Naive thymus-derived CD8-positive, alpha-beta T cell (primary cell): ENCODE measurements at places on chromosomes 5 and 9.

- no peak for DNase-seq
Measured at GRCh38 chr5:173202266-173202875, 32.6 kb downstream of the NKX2-5 start.

- no peak for DNase-seq
Measured at GRCh38 chr5:173020154-173020581, 36.0 kb upstream of the CREBRF start.

DNA sequence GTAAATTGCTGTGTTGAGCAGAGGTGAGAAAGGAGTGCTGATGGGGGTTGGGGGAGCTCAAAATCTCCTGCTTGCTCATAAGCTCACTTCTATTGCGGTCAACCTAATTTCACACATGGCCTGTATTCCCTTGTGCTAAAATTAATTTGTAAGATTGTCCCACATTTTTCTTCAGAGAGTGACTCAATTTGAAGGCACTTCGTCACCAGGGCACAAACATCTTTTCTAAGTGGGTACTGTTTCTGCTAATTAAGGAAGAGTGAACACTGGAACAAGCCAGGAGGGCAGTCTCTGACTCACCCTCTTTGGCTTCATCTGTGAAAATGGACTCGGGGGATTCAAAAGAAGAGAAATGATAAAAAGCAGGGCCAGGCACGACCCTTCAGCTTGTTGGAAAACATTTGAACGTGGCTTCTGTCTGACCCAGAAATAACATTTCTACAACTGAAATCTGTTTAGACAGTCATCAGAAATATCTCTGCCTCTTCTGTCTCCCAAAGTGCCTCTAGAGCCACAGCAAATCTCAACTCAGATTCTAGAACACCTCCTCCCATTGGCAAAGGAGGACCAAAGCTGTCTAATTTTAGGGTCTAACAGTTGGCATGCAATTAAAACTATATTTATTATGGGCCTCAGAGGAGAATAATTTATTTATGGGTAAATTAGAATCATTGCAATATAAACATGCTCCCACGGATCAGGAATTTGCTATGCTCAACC lies 49.8 kb downstream of the FEM1C start:
- no peak for DNase-seq

DNA sequence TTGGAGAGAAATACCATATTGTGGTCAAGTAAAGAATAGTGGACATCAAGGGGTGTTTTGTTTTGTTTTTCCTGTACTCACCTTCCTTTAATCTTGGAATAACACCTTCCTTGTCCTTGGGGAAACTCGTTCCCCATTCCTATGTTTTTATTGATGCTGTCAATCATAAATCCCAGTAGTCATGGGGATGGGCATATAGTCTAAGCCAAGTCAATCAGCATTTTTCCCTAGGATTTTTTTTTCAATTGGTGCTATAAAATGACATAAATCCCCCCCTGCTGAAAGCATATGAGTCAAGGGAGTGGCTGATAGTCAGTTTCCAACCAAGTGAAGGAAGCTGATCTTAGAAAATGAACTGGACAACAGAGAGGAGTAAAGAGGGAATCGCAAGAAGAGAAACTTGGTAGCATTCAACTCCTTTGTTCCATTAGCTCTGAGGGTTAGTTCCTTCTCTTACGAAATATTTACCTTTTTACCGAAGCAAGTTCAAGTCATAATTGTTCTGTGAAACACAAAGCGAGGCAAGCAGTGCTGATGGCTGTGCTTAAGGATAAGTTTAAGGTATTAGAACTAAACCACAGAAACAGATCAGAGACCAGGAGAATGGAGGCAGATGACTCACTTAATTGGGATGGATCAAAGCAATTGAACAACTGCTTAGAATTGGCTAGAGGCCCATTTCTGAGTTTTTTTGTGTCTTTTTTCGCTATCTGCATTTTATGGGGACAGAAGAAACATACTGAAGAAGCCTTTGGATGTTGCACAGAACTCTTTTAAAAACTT lies 218.6 kb downstream of the SEMA6A start:
- DNase-seq: no peak

DNA sequence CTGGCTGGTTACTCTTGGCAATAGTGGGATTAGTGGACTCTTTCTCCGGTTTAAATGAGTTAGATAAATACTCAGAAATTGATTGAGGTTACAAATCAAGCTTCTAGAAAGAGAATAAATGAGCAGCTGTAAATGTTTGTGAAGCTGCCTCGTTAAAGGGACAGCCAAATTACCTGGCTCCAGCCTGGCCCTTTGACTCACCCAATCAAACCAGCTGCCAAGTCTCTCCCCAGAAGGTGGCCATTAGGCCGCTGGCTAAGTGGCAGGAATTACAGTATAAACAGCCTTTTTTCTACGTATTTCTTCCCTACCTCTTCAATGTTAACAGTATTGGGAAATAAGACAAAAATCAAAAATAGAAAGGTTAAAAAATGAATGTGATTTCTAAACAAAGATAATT lies 46.0 kb upstream of the SRFBP1 start:
- DNase-seq: no peak

DNA sequence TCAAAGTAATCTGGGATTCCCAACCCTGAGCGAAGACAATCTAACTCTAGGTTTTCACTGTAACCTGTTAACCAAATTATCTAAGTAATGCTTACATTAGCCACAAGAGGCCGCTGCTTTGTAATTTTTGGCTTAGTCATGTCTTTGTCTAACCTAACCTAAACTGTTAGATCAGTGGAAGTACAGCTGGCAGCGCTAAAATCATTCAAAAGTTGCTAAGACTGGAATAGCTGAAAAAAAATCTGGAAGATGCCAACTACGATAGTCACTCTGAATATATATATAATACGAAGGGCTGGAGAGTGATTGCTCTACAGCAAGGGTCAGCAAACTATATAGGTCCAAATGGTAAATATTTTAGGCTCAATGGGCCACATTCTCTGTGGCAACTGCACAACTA lies 60.2 kb downstream of the FBXO38 start:
- DNase-seq: no peak

- DNase-seq: no peak
Measured at GRCh38 chr9:69078581-69078980, 43.0 kb downstream of the FXN start.

DNA sequence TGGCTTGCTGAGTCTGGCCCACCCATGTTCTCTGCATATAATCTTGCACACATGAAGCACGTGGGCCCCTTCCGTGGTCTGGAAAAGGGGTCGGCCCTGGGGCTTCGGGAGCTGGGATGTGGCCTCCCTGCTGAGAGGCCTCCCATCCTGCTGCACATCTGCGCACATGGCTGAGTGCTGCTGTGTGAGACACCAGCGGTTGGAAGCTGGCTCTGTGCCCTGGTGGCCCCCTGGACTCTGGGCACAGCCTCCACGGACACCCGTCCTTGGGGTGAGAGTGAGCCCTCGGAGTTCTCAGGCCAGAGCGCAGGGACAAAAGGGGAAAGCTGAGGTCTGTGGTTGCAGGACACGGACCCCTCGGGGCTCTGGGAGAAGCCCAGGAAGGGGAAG lies 115.8 kb downstream of the RXRA start:
- DNase-seq: no peak

GRCh38 chr5:149114403-149115312 lies 26.6 kb upstream of the ABLIM3 start:
- peak; percentile 13 for DNase-seq
